ENCODE measurements at places on chromosomes 1 and 21.

DNA sequence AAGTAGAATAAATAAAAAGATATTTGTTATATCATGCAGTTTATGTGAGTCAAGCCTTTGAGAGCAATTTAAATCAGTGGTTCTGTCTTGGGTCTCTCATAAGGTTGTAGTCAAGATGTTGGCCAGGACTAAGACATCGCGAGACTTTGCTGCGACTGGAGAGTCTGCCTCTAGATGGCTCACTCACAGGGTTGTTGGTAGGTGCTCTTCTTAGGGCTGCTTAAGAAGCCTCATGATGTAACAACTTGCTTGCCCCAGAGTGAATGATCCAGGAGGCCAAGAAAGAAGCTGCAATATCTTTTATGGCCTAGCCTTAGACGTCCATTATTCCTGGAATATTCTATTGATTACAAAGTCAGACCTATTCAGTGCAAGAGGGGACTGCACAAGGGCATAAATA, 73.1 kb upstream of the CACHD1 start:
- DNase-seq, result peak; percentile 5

GRCh38 chr1:115757856-115758255, 10.7 kb downstream of the CASQ2 start:
- no peak for DNase-seq

DNA sequence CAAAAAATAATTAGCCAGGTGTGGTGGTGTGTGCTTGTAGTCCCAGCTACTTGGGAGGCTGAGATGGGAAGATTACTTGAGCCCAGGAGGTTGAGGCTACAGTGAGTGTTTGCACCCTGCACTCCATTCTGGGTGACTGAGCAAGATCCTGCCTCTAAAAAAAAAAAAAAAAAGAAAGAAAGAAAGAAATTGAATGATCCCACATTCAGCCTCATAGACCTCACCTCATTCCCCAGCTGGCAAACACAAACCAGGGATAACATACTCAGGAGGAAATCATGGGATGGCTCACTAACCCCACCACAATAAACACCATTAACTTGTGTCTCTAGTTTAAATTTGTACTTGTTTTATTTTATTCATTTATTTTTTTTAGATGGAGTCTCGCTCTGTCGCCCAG, 8.5 kb downstream of the ENSA start:
- DNase-seq, result no peak

DNA sequence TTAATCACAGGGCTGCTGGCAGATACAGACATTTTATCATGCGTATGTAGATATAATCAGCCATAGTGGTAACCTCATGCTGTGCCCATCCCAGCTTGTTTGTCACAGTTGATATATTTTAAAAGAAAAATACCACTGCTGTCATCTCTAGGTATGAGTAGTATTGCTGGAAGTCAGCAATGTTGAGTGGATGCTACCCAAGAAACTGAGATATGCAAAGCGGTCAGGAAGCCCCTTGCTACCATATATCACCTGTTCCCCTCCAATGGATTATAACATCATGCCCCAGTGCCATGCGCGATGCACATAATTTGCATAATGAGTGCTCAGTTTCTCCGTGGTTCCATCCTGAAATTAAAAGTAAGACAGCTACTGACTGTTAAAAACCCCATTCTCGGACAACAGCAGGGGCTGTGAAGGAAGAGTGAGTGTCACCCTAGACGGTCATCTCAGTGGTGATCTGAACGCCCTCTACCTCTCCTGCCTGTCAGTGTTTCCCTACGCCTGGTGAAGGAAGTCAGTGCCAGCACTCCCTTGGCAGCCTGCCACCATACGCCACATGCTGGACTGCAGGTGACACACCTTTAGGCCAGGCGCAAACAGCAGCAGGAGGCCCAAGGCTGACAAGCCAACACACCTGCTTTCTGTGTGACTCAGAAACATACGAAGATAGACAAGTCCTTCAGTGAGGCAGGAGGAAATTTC, 2.7 kb downstream of the IL10RB start:
- no peak for DNase-seq

DNA sequence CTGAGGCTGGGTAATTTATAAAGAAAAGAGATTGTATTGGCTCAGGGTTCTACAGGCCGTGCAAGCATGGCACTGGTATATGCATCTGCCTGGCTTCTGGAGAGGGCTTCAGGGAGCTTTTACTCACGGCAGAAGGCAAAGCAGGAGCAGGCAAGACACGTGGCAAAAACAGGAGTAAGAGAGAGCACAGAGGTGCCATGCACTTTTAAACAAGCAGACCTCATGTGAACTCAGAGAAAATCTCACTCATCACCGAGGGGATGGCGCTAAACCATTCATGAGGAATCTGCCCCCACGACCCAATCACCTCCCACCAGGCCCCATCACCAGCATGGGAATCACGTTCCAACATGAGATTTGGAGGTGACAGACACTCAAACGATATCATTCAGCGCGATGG, 400.7 kb upstream of the RUNX1 start:
- DNase-seq, result no peak

GRCh38 chr1:46420533-46420915, 26.4 kb downstream of the FAAH start:
- no peak for DNase-seq

- no peak for DNase-seq
Measured at GRCh38 chr1:10848109-10848684, 51.8 kb upstream of the CASZ1 start.

All from A172 (cell line).